Cardiac septum (tissue), 1 donor: ENCODE measurements at places on chromosomes 13 and 19. TPM values are rescaled to one million over a fixed set of nuclear protein-coding genes. Genes with fewer than 3 reads are reported as not detected.

URI1 gene
- 47.1 TPM for total RNA-seq

ARL11 gene
- 0.27 TPM for total RNA-seq

MIDN gene
- 97.5 TPM for total RNA-seq

B3GNT3 gene
- total RNA-seq, result not detected

RNF17 gene
- not detected for total RNA-seq

DNA sequence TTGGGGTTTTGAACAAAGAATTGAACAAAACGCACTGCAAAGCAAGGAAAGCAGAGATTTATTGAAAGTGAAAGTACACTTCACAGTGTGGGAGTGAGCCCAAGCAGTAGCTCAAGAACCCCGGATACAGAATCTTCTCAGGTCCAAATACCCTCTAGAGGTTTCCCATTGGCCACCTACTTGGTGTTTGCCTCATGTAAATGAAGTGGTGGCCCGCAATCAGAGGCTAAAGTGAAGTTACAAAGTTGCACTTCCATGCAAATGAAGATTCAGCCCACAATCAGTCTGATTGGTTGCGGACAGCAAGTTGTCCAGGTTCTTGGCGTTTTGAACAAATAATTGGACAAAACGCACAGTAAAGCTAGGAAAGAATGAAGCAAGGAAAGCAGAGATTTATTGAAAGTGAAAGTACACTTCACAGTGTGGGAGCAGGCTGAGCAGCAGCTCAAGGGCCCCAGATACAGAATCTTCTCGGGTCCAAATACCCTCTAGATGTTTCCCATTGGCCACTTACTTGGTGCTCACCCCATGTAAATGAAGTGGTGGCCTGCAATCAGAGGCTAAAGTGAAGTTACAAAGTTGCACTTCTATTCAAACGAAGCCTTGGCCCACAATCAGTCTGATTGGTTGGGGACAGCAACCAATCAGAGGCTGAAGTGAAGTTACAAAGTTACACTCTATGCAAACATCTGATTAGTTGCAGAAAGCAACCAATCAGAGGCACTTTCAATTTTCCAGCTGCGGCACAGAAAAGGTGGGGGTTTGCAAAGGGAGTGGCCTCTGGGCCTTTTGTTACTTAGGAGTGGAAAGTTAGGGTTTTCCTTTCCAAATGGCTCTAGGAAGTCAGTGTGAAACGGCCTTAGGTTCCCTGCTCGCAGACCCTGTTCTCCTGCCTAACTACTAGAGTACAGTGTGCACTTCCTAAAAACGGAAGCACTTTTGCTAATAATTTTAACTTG lies 4.8 kb upstream of the TM9SF2 start:
- DNase-seq, result peak; percentile 82

DNA sequence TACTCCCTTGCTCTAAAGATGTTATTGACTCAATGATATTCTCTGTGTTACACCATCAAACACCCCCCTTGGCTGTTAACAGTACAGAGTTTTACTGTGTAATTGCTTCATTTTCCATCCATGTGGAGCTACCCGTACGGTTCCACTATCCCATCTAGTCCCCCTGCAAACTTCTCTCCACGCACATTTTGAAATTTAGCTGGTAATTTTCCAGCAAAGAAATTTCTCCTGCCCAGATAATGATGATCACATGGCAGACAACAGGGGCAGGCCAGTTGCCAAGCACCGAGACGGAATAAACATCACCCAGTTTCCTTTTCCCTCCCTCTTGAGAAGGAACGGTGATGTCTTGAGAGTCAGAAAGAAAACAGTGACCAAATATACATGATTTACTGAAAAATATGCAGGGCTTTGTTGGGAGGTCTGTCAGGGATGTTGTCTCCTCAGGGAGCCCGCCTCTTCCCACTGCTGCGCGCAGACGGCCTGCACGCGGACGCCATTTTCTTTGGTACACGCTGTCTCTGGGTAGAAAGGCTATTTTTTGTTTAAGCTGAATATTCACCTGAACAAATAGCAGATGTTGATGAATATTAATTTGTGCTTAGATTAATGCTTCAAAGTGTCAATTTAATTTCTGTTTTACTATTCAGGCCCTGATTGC lies 109.9 kb downstream of the OLFM4 start:
- DNase-seq, result no peak

DNA sequence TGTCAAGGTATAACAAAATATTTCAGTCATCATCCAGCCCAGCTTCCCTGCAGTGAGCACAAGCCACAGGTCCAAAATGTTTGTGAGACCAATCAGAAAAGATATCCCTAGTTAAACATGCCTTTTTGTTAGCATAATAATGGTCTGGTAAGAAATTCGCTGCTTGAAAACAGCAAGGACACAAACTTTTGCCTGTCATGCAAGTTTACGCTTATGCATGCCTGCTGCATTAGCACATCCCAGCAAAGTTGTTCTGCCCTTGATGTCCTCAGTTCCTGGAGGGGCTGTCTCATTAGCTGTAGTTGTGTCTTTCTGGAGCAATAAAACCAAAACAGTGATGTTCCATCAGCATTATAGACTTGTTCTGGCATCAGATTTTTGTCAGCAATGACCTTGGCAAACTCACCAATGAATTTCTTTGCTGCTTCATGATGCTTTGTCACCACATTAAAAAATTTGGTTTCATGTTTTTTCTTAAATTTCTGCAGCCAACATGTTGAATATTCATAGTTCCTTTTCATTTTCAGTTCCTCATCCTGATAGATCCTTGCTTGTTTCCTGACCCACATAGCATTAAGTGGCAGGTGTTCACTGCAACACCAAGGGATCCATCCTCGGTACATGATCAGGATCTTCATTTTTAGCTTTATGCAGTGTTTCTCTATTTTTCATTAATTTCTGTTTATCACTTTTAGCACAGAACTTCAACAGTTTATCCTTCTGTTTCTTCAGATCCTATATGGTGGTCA lies 72.0 kb upstream of the GPR183 start:
- DNase-seq, result peak; percentile 14

GRCh38 chr13:47904891-47905290 lies 96.2 kb downstream of the SUCLA2 start:
- DNase-seq, result no peak
